Thymus (tissue), 14 donors: ENCODE measurements at places on chromosomes 3 and 15.

- H3K27me3 ChIP-seq: no peaks in the 10 kb centered on the region
- no peak overlapping the region for H3K4me3 ChIP-seq
- no peaks in the 10 kb centered on the region for H3K36me3 ChIP-seq
- no peak overlapping the region for H3K27ac ChIP-seq
- DNase-seq: no peak
These were observed 48.3 kb downstream of the MITF start for GRCh38 chr3:69787436-69788168.

DNA sequence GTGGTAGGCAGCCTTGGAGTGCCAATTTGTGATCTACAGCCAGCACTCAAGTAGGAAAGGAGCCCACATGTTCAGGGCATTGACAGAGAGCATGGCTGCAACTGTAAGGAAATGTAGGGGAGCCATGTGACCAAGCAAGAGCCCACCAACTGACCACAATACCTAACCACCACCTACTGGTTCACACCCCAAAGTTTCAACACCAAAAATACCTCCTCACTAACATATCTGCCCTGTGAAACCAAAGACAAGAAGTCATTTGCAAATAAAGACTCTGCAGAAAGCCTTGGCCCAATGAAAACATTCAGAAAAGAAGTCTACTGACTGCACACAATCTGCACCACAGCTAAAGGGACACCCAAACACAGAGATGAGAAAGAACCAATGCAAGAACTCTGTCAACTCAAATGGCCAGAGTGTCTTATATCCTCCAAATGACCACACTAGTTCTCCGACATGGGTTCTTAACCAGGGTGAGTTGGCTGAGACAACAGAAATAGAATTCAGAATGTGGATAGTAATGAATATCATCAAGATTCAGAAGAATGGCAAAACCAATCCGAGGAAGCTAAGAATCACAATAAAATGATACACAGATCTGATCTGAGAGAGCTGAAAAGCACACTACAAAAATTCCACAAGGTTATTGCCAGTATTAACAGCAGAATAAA is 40.6 kb downstream of the SLC9C1 start:
- no peak overlapping the region for H3K4me3 ChIP-seq
- H3K36me3 ChIP-seq: no peaks in the 10 kb centered on the region
- H3K27me3 ChIP-seq: no peaks in the 10 kb centered on the region
- no peak overlapping the region for H3K27ac ChIP-seq

DNA sequence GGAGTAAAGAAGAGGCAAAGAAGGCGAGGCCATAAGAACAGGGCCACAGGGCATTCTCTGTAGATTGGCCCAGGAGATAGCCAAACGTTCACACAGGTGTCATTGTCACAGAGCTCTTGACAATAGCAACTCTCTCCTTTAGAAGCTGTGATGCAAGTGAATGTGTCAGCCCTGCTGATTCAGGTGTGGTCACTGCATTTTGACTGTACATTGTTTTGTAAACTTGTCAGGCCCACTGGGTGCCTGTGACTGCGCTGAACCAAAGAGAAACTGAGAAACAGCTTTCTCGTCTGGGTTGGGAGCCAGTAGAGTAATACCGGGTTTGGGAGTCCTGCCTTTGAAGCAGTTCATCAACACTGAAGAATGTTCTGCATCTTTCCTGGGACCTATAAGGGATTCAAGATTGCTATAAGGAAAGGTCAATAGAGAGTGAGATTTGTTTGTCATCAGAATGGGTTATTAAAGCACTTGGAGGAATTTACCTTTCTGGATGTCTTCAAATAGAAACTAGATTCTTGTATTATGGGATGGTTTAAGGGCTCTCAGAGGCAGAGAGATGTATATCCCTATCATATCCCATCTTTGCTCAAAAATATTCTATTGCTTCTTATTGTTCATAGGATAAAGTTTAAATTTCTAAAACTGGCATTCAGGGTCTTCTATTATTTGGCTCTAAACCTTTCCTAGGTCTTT is 45.4 kb downstream of the TMEM45A start:
- no peaks in the 10 kb centered on the region for H3K4me1 ChIP-seq
- no peaks in the 10 kb centered on the region for H3K27me3 ChIP-seq
- no peak overlapping the region for H3K27ac ChIP-seq
- H3K4me3 ChIP-seq: no peak overlapping the region

DNA sequence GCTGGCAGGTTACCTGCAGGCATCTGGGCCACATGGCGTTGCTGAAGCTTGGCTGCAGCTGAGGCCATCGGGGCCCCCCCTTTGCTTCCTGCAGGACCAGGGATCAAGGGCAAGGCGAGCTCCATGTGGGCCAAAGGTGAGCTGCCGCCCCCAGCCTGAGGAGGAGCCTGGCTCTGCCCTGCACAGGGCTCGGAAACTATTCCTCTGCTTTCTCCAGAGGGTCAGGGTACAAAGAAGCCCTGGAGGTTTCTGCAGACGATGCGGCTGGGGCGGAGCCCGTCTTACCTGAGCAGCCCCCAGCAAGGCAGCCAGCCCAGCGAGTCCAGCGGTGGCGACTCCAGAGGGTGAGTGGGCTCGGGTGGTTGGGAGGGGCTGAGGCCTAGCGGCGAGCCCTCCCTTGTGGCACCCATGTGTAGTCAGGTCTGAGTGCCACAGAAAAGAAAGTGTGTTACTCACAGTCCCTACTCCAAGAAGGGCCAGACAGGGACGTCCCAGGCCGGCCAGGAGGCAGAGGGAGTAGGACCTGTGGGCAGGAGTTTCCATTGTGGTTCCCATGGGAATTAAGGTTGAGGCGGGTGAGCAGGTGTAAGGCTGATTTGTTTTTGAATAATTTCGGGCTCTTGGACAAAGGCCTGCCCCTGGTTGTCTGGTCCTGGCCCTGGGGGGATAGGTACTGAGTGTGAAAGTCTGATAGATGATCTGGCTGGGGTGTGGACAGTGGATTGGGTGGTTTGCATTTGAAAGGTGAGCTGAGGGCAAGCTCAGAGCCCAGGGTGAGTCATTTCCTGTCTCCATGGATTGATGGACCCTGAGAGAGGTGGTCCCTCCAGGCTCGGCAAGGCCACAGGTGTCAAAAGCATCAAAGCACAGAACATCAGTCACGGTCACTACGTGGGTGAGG is 25.4 kb downstream of the CFAP100 start:
- no peaks in the 10 kb centered on the region for H3K36me3 ChIP-seq
- DNase-seq: no peak
- no peaks in the 10 kb centered on the region for H3K4me1 ChIP-seq
- no peaks in the 10 kb centered on the region for H3K27me3 ChIP-seq
- H3K4me3 ChIP-seq: no peak overlapping the region
- no peak overlapping the region for H3K27ac ChIP-seq

DNA sequence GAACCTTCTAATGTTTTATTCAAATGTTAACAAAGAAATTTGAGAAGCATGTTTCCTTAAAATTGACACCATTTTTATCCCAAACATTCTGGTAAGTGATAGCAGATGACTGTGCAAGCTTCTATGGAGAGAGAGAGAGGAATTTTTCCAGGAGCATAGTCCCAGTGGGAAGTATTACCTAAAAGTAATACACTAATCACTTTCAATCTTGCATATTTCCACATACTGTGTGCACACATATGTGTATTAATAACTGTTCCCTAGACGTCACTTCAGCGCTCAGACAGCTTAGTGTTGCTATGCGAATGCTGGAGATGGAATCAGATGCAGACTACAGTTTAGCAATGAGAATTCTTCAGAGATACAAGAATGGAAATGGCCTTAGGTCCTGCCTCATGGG is 424.3 kb upstream of the TPRG1 start:
- no peaks in the 10 kb centered on the region for H3K36me3 ChIP-seq
- no peak for DNase-seq
- no peaks in the 10 kb centered on the region for H3K27me3 ChIP-seq
- no peak overlapping the region for H3K4me3 ChIP-seq
- H3K4me1 ChIP-seq: no peaks in the 10 kb centered on the region

DNA sequence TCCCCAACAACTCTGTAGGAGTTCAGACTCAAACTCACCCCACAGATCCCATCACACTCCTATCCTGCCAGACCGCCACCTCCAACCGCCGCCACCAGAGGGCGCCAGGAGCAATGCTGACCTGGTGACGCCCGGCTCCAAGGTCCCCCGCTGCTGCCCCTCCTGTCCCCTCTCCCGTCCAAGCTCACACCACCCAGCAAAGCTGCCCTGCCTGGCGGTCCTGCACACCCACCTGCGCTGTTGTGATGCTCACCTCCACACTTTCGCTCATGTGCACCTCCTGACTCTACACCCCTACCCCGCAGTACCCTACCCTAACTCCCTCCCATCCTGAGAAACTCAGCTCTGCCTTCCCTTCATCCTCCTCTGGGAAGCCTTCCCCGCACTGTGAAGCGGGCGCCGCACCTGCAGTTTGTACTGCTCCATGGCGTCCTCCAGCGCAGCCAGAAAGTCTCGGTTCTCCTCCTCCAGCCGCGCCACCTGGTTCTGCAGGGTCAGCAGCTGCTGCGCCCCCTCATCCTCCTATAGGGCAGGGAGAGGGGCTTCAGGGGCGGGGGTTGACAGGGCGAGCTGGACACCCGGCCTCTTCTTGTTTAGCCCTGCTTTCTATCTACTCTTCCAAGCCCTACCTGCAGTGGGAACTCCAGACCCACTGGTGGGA is 7.9 kb downstream of the KIF7 start:
- H3K36me3 ChIP-seq: no peaks in the 10 kb centered on the region
- no peak overlapping the region for H3K4me3 ChIP-seq
- no peaks in the 10 kb centered on the region for H3K27me3 ChIP-seq
- H3K4me1 ChIP-seq: no peaks in the 10 kb centered on the region
- DNase-seq: no peak
- H3K27ac ChIP-seq: no peak overlapping the region

GRCh38 chr15:42134617-42135245 is 21.7 kb downstream of the PLA2G4F start:
- H3K4me1 ChIP-seq: no peaks in the 10 kb centered on the region
- no peaks in the 10 kb centered on the region for H3K36me3 ChIP-seq
- no peaks in the 10 kb centered on the region for H3K27me3 ChIP-seq
- no peak for DNase-seq

- H3K4me3 ChIP-seq: peak overlapping the region; percentile 96
- H3K27ac ChIP-seq: peak overlapping the region; percentile 96
- H3K4me1 ChIP-seq: peaks cover 11% of the 10 kb centered on the region
- peak; percentile 69 for DNase-seq
- no peaks in the 10 kb centered on the region for H3K36me3 ChIP-seq
- no peaks in the 10 kb centered on the region for H3K27me3 ChIP-seq
These were observed 1.4 kb downstream of the MBNL1 start for GRCh38 chr3:152269831-152270734.

- H3K27me3 ChIP-seq: no peaks in the 10 kb centered on the region
- no peaks in the 10 kb centered on the region for H3K36me3 ChIP-seq
- DNase-seq: no peak
- no peak overlapping the region for H3K27ac ChIP-seq
- H3K4me1 ChIP-seq: no peaks in the 10 kb centered on the region
These were observed 241.7 kb upstream of the MDFIC2 start for GRCh38 chr3:70554170-70554569.

DNA sequence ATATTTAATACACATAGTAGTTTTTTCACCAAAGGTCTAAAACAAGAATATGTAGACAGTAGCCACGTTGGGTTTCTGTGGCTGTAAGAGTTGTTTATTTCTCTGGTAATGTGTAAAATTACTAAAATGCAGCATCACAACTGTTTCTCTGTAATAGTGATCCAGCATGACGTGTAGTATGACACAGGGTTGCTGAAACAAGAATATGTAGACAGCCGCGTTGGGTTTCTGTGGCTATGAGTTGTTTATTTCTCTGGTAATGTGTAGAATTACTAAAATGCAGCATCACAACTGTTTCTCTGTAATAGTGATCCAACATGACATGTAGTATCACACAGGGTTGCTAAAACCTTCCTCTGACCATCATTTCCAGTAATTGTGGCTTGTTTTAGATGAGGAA is 153.6 kb upstream of the ZNF717 start:
- H3K4me3 ChIP-seq: no peak overlapping the region
- H3K27ac ChIP-seq: no peak overlapping the region
- no peaks in the 10 kb centered on the region for H3K27me3 ChIP-seq
- no peak for DNase-seq
- no peaks in the 10 kb centered on the region for H3K4me1 ChIP-seq
- H3K36me3 ChIP-seq: no peaks in the 10 kb centered on the region

DNA sequence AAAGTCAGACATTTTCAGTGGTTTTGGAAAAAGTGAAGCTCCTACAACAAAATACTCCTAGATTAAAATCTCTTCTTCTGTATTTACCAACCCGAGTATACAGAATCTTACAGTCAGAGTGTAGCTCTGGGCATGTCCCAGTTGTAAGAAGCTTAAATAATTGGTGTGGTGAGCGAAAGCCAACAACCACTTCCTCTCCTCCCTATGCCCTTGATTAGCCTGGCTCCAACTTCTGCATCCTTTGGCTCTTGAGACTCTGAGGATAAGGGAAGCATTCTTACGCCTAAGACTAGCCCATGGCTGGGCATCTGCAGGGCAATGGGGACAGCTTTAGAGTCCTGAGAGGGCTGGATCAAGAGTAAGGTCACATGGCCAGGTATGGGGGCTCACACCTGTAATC is 25.5 kb downstream of the RFT1 start:
- DNase-seq: no peak
- no peaks in the 10 kb centered on the region for H3K27me3 ChIP-seq
- peaks cover 51% of the 10 kb centered on the region for H3K36me3 ChIP-seq
- H3K27ac ChIP-seq: no peak overlapping the region
- peaks cover 51% of the 10 kb centered on the region for H3K4me1 ChIP-seq

- H3K36me3 ChIP-seq: no peaks in the 10 kb centered on the region
- no peak overlapping the region for H3K4me3 ChIP-seq
- no peak for DNase-seq
- H3K27ac ChIP-seq: no peak overlapping the region
- no peaks in the 10 kb centered on the region for H3K4me1 ChIP-seq
- H3K27me3 ChIP-seq: no peaks in the 10 kb centered on the region
These were observed 262.7 kb downstream of the MEX3B start for GRCh38 chr15:81783076-81783475.

DNA sequence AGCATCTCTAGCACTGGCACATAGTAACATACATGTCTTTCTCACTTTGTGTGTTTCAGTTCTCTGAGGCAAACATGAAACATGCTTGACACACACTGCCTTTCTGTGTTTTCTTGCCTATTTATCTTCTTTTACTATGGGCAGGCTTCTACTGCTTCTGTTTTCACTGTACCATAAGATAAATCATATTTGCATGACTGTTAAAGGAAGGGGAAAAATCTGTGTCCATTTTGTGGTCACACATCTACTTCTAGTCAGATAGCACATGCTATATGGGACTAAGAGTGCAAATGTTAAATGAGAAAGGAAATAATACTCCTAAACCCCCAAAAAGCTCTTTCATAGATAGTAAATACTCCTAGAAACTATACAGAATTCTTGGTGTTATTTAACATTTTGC is 386.4 kb downstream of the ZBTB20 start:
- no peak overlapping the region for H3K4me3 ChIP-seq
- no peak overlapping the region for H3K27ac ChIP-seq
- no peak for DNase-seq
- H3K36me3 ChIP-seq: no peaks in the 10 kb centered on the region

- no peak overlapping the region for H3K27ac ChIP-seq
- no peaks in the 10 kb centered on the region for H3K27me3 ChIP-seq
- H3K4me1 ChIP-seq: peaks cover 3% of the 10 kb centered on the region
- no peaks in the 10 kb centered on the region for H3K36me3 ChIP-seq
- H3K4me3 ChIP-seq: no peak overlapping the region
These were observed 2.5 kb downstream of the CCDC80 start for GRCh38 chr3:112638327-112639020.

- no peaks in the 10 kb centered on the region for H3K4me1 ChIP-seq
- H3K27me3 ChIP-seq: no peaks in the 10 kb centered on the region
- no peak overlapping the region for H3K27ac ChIP-seq
These were observed 764.5 kb downstream of the TUSC7 start for GRCh38 chr3:117473981-117474538.
